Activated T-cell treated with anti-CD3 and anti-CD28 coated beads, Interleukin-2, amount 50 U/mL, for 24 hours (primary cell): ENCODE measurements at places on chromosomes 11 and 22.

DNA sequence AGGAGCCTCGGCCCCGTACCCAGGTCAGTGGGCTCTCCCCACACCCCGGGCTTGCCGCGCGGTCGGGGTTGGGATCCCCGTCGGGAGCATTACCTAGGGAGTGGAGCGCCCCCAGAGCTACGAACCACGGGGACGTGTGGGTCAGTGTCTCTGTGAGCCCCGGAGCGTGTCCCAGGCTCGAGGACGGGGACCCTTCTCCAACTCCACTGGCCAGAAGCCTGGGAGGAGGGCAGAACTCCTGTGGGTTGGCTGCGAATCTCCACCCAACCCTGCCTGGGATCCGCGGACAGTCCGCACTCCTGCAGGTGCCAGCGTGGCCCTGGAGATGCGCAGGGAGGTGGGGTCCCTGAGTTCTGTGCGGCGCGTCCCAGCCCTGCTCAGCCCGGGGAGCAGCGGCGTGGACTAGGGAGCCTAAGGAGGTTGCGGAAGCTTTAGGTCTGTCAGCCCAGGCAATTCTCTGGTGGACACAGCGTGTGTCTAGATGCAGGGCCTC is 346 bp downstream of the PPFIBP2 start:
- DNase-seq: no peak
- no peak overlapping the region for H3K27ac ChIP-seq
- peaks cover 4% of the 10 kb centered on the region for H3K27me3 ChIP-seq
- H3K4me3 ChIP-seq: peak overlapping the region; percentile 88
- peaks cover 3% of the 10 kb centered on the region for H3K36me3 ChIP-seq

- peak overlapping the region; percentile 89 for H3K27ac ChIP-seq
- DNase-seq: no peak
- no peaks in the 10 kb centered on the region for H3K27me3 ChIP-seq
- H3K4me3 ChIP-seq: peak overlapping the region; percentile 93
- H3K36me3 ChIP-seq: peaks cover 80% of the 10 kb centered on the region
Measured at GRCh38 chr11:65642014-65642671, 4.2 kb downstream of the SIPA1 start.

GRCh38 chr22:28925916-28926315 is 42.5 kb downstream of the ZNRF3 start:
- H3K4me1 ChIP-seq: peaks cover 12% of the 10 kb centered on the region
- peaks cover 69% of the 10 kb centered on the region for H3K27me3 ChIP-seq
- H3K36me3 ChIP-seq: no peaks in the 10 kb centered on the region

GRCh38 chr11:117444256-117444655 is 116.6 kb downstream of the CEP164 start:
- no peaks in the 10 kb centered on the region for H3K4me1 ChIP-seq
- no peak overlapping the region for H3K27ac ChIP-seq
- no peak for DNase-seq
- peaks cover 19% of the 10 kb centered on the region for H3K27me3 ChIP-seq
- no peak overlapping the region for H3K4me3 ChIP-seq

GRCh38 chr22:40044870-40045834 is 50.4 kb downstream of the FAM83F start:
- peaks cover 10% of the 10 kb centered on the region for H3K36me3 ChIP-seq
- DNase-seq: peak; percentile 85
- peak overlapping the region; percentile 97 for H3K4me3 ChIP-seq
- H3K4me1 ChIP-seq: peaks cover 37% of the 10 kb centered on the region

DNA sequence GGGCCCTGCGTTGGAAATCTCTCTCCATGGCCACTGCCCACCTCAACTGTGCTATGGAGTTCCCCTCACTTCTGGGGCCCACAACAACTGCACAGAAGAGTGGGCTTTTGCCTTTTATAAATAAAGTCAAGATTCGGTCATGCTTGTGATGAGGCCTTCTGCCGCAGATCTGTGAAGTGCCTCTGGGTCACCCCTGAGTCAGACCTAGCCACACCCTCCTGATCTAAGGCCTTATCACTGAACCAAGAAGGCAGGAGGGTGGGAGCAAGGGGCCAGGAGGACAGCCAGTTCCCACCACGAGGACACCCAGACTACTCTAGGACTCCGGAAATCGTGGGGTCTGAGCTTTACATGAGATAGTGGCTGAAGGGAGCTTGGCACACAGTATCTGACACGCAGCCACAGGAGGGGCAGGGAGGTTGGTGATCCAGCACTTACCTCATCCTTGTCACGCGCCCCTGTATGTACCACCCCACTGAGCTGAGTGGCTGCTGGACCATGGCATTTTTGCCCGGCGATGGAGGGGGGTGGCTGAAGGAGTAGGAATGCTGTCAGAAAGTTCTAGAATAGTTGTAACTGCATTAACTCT is 115.7 kb downstream of the ABTB2 start:
- H3K27ac ChIP-seq: peak overlapping the region; percentile 52
- H3K36me3 ChIP-seq: no peaks in the 10 kb centered on the region
- peaks cover 3% of the 10 kb centered on the region for H3K27me3 ChIP-seq
- H3K4me3 ChIP-seq: no peak overlapping the region
- peaks cover 78% of the 10 kb centered on the region for H3K4me1 ChIP-seq
- no peak for DNase-seq

DNA sequence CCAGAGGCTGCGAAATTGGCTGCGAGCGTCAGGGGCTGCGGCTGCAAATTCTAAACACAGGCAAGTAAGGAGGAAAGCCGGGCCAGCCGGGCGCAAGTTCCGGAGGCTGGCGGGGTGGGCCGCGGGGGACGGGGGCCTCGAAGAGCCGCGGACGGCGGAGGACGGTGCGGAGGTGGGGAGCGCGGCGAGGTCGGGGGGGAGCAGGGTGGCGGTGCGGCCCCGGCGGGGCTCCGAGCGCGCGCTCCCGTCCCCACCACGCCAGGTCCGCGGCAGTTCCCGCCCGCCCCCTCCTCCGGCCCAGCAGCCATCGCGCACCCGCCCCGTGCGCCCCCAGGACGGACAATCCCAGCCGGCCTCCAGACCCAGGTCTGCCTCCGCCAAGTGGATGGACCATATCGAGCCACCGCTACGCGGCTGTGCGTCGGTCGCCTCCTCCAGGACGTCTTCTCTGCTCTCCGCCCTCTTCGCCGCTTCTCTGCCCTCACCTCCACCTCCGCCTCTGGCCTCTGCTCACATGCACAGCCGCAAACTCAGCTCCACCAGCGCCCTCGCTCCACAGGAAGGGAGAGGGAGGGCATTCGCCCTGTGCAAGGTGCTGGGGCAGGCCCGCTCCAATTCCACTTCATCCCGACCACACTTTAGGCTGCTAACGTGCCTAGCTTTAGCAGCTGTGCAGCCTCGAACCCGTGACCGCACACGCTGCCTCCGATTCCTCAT is 7.2 kb downstream of the ELFN2 start:
- H3K27me3 ChIP-seq: peaks cover 68% of the 10 kb centered on the region
- DNase-seq: peak; percentile 52
- no peak overlapping the region for H3K27ac ChIP-seq

GRCh38 chr22:35888181-35888870 is 140.3 kb downstream of the RBFOX2 start:
- peaks cover 8% of the 10 kb centered on the region for H3K27me3 ChIP-seq
- no peak overlapping the region for H3K27ac ChIP-seq
- peaks cover 10% of the 10 kb centered on the region for H3K4me1 ChIP-seq

- H3K4me1 ChIP-seq: no peaks in the 10 kb centered on the region
- no peak overlapping the region for H3K4me3 ChIP-seq
- H3K27me3 ChIP-seq: peaks cover 7% of the 10 kb centered on the region
- no peak for DNase-seq
Measured at GRCh38 chr11:64559351-64560138, 31.5 kb upstream of the SLC22A12 start.

- H3K27ac ChIP-seq: no peak overlapping the region
- no peaks in the 10 kb centered on the region for H3K4me1 ChIP-seq
- H3K36me3 ChIP-seq: no peaks in the 10 kb centered on the region
- H3K4me3 ChIP-seq: no peak overlapping the region
- DNase-seq: no peak
Measured at GRCh38 chr11:12512826-12513395, 135.5 kb downstream of the PARVA start.

DNA sequence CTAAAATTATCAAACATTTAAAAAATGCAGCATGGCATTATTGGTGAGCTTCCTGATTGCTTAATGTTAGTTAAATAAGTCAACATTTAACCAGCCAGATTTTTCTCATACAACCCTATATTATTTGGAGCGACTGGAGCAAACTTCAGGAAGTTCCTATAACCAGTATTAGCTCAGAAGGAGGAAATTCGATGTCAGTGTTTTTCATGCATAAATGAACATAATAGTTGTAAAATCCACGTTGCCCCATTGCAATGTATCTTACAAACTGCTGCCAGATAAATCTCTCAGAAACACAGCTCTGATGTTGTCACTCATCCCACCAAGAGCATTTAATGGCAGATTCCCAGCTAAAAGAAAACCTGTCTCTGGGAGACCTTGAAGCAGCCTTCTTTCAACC is 278.5 kb downstream of the CASP12 start:
- H3K27ac ChIP-seq: no peak overlapping the region
- H3K27me3 ChIP-seq: no peaks in the 10 kb centered on the region
- DNase-seq: no peak
- no peak overlapping the region for H3K4me3 ChIP-seq
- H3K36me3 ChIP-seq: no peaks in the 10 kb centered on the region

DNA sequence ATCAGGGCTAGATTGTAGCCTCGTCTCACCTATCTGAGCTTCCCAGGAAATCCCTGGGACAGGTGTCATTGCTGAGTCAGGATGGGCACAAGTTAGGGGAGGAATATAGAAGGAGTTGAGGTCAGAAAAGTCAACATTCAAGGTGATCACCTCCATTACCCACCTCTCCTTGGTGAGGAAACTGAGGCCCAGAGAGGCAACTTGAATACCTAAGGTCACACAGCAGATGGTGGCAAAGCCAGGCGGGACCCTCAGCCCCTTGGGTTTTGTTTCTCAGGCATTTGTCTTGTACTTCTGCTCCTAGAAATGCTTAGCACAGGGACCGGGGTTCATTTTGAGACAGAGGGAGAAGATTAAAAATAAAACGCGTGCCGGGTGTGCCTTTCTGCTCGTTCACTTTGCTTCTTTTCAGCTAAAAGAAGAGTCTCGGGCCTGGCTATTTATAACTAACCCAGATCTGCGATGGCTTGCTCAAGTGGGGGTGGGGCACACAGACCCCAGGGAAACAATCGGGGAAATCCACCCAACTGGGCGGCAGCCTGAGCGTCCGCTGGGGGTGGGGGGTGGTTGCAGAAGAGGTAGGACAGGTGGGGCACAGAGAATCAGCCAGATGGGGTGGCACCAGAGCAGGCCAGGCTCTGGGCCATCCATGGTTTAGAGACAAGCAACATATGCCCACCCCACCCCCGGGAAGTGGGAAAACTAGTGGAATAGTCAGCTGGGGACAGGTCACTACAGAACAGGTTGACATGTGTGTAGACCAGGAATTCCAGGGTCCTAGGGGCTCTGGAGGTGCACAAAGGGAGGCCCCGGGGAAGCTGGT is 3.9 kb upstream of the GNAZ start:
- peaks cover 14% of the 10 kb centered on the region for H3K27me3 ChIP-seq
- H3K4me1 ChIP-seq: peaks cover 9% of the 10 kb centered on the region
- H3K4me3 ChIP-seq: no peak overlapping the region
- DNase-seq: peak; percentile 23
- H3K36me3 ChIP-seq: no peaks in the 10 kb centered on the region

- peaks cover 2% of the 10 kb centered on the region for H3K4me1 ChIP-seq
- H3K4me3 ChIP-seq: no peak overlapping the region
- H3K27me3 ChIP-seq: peaks cover 31% of the 10 kb centered on the region
- H3K36me3 ChIP-seq: no peaks in the 10 kb centered on the region
- DNase-seq: no peak
- no peak overlapping the region for H3K27ac ChIP-seq
Measured at GRCh38 chr11:64650923-64651523, 60.0 kb downstream of the SLC22A12 start.

DNA sequence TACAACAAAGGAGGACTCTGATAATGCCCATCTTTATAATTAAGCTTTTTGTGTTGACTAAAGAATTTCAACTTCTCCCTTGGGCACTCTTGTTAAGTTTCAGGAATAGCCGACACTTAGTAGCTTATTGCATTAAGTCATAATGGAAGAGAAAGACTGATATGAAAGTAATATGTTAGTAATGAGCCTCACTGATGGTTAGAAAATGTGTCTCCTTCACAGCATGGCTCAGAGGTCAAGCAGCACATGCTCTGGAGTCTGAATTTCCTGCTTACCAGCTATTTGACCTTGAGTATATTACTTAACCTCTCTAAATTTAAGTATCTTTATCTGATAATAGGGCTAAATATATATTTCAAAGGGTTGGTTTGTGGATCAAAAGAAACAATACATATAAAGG is 39.0 kb downstream of the PDGFD start:
- no peak overlapping the region for H3K27ac ChIP-seq
- no peak overlapping the region for H3K4me3 ChIP-seq
- no peaks in the 10 kb centered on the region for H3K36me3 ChIP-seq
- no peak for DNase-seq
- H3K4me1 ChIP-seq: no peaks in the 10 kb centered on the region

- no peaks in the 10 kb centered on the region for H3K27me3 ChIP-seq
- peaks cover 7% of the 10 kb centered on the region for H3K4me1 ChIP-seq
- H3K36me3 ChIP-seq: no peaks in the 10 kb centered on the region
- no peak overlapping the region for H3K27ac ChIP-seq
- H3K4me3 ChIP-seq: no peak overlapping the region
Measured at GRCh38 chr11:94638902-94639373, 71.8 kb downstream of the PIWIL4 start.

GRCh38 chr11:24661331-24661730 is 164.5 kb downstream of the LUZP2 start:
- no peak overlapping the region for H3K4me3 ChIP-seq
- no peak overlapping the region for H3K27ac ChIP-seq
- no peak for DNase-seq
- no peaks in the 10 kb centered on the region for H3K27me3 ChIP-seq

DNA sequence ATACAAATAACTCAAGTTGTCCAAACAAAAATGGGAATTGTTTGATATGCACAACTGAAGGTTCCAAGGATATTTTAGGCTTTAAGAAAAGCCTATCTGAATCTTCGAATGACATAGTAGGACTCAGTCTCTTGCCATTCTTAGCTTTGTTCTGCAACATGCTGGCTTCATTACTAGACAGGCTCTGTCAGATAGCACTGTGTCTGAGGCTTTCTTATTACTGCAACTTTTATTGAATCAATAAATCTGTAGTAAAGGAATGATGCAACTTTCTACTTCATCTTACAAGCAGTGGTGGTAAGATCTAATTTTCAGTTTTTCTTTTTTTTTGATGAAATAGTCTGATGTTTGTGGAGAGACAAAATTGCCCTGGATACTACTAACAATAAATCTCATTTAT is 319.3 kb upstream of the CCDC179 start:
- no peak for DNase-seq
- H3K4me3 ChIP-seq: no peak overlapping the region
- no peak overlapping the region for H3K27ac ChIP-seq
- no peaks in the 10 kb centered on the region for H3K27me3 ChIP-seq
- H3K36me3 ChIP-seq: no peaks in the 10 kb centered on the region
- no peaks in the 10 kb centered on the region for H3K4me1 ChIP-seq

DNA sequence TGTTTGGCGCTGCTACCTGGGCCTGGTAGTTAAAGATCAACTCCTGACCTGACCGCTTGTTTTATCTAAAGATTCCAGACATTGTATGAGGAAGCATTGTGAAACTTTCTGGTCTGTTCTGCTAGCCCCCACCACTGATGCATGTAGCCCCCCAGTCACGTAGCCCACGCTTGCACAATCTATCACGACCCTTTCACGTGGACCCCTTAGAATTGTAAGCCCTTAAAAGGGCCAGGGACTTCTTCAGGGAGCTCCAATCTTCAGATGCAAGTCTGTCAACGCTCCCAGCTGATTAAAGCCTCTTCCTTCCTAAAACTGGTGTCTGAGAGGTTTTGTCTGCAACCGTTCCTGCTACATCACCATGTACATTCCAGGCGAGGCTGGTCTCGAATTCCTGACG is 15.0 kb downstream of the APOBEC3F start:
- no peaks in the 10 kb centered on the region for H3K4me1 ChIP-seq
- no peaks in the 10 kb centered on the region for H3K27me3 ChIP-seq
- H3K36me3 ChIP-seq: no peaks in the 10 kb centered on the region
